ENCODE measurements at places on chromosomes 7 and 10. TPM values are rescaled to one million over a fixed set of nuclear protein-coding genes. Genes with fewer than 3 reads are reported as not detected.
A peak's percentile ranks its signal among the peaks of the same experiment; 100 is the strongest.

The CEP55 gene
- 2.3 TPM for total RNA-seq

- no peak for DNase-seq
- H3K4me3 ChIP-seq: no peak overlapping the region
- H3K27me3 ChIP-seq: no peaks in the 10 kb centered on the region
- peaks cover 74% of the 10 kb centered on the region for H3K4me1 ChIP-seq
- peak overlapping the region; percentile 79 for H3K27ac ChIP-seq
Measured at GRCh38 chr7:8175929-8176369, 86.0 kb downstream of the ICA1 start.

- no peak for DNase-seq
- peaks cover 20% of the 10 kb centered on the region for H3K4me1 ChIP-seq
- peaks cover 6% of the 10 kb centered on the region for H3K27me3 ChIP-seq
- no peaks in the 10 kb centered on the region for H3K36me3 ChIP-seq
- H3K27ac ChIP-seq: no peak overlapping the region
Measured at GRCh38 chr10:98349508-98349922, 65.5 kb downstream of the PYROXD2 start.

- H3K27ac ChIP-seq: no peak overlapping the region
- H3K4me1 ChIP-seq: peaks cover 32% of the 10 kb centered on the region
- no peaks in the 10 kb centered on the region for H3K36me3 ChIP-seq
- DNase-seq: no peak
Measured at GRCh38 chr10:79215531-79215930, 131.7 kb upstream of the PPIF start.

DNA sequence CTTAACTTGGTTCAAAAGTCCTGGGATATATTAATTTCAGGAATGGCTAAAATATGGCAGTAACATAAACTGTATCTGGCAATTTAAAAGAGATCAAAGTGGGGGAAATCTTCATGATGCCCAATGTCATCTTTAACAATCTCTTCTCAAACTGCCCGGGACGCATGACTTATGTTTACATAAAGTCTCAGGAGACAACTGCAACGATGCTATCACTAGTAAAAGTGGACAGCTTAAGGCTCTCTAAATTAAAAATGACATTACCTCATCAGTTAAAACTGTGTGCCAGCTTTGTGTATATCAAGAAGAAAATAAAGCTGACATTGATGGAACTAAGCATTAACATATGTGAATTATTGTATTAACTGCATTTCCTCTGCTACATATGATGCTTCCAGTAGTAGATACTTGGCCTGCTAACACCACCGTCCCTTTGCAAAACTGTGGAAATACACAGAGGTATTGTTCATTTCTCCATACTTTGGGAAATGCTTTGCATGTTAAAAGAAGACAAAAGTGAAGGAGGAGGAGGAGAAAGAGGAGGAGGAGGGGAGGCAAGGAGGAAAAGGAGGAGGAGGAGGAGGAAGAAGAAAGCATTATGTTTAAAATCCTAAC lies 62.4 kb downstream of the NRP1 start:
- H3K36me3 ChIP-seq: peaks cover 14% of the 10 kb centered on the region
- H3K4me3 ChIP-seq: no peak overlapping the region
- peak overlapping the region; percentile 68 for H3K27ac ChIP-seq
- DNase-seq: no peak
- H3K27me3 ChIP-seq: no peaks in the 10 kb centered on the region
